Immature natural killer cell (primary cell): ENCODE measurements at places on chromosomes 6 and 20.
A peak's percentile ranks its signal among the peaks of the same experiment; 100 is the strongest.

DNA sequence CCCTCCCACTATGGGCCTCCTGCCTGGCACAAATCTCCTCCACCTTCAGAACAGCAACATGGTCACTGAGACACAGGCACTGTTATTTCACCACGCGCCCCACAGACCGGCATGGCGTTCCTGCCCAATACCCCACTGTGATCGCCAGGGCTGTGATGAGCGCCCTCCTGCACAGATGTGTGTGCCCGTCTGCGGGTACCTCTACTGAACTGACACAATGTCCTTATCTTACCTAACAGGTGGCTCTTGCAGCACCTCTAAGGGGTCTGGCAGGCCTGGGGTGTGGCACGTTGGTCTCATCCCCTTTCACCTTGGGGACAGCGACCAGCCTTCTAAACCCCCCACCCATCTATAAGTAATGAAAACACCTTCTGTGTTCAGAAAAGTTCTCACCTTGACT lies 64.2 kb downstream of the STAU1 start:
- H3K4me3 ChIP-seq: no peak overlapping the region
- no peak for DNase-seq

DNA sequence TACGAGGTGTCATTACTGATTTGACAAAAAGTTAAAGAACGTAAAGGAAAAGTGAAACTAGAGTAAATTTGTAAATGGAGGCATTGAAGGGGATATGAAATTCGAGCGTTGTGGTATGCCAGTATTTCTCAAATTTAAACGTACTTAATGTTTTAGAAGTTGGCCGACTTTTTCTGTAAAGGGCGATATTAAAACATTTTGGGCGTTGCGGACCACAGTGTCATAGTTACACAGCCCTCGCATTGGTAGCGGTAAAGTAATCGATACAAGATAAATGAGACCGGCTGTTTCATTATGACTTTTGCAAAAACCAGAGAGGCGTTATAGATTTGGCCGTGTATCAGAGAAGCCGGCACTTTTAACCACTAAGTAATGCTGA lies 39.6 kb downstream of the OR2B2 start:
- no peaks in the 10 kb centered on the region for H3K36me3 ChIP-seq
- peaks cover 53% of the 10 kb centered on the region for H3K4me1 ChIP-seq
- H3K4me3 ChIP-seq: peak overlapping the region; percentile 94
- peaks cover 27% of the 10 kb centered on the region for H3K27me3 ChIP-seq

- no peaks in the 10 kb centered on the region for H3K36me3 ChIP-seq
- H3K27ac ChIP-seq: peak overlapping the region; percentile 45
These were observed 88.0 kb downstream of the PRND start for GRCh38 chr20:4809707-4810106.

DNA sequence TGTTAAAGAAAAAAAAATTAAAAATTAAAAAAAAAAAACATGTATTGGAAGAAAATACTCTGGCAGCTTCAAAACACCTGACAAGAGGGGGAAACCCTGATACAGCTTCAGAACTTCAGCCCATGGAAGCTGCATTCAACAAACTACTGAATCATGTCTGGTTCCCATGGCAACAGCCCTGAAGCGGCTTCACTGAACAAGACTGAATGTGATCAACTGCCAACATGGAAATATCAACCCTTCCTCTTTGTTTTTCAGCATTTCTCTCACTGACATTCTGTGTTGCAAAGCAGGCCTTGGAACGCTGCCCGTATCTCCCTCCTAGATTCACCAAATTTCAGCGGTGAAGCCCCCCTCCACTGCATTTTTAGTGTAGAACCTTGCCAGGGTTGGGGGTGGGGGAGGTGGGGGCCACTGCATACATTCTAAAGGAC lies 91.3 kb upstream of the SHLD1 start:
- H3K4me1 ChIP-seq: no peaks in the 10 kb centered on the region
- H3K27ac ChIP-seq: no peak overlapping the region
- DNase-seq: no peak
- H3K36me3 ChIP-seq: no peaks in the 10 kb centered on the region
- no peaks in the 10 kb centered on the region for H3K27me3 ChIP-seq

DNA sequence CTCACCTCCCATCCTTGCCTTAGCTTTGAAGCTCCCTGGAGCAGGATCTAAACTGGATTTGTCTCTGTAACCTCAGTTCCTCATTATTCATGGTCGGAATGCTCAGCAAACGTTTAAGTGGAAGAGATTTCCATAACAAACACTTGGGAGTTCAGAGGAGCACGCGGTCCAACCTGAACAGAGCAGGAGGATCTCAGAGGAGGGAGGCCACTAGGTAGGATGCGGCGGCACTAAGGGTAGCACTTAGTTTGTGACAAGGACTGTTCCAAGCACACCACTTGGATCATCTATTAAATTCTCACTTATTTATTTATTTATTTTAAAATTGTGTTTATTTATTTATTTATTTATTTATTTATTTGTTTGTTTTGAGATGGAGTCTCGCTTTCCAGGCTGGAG lies 13.3 kb upstream of the CCN5 start:
- H3K27me3 ChIP-seq: peaks cover 4% of the 10 kb centered on the region
- H3K4me3 ChIP-seq: no peak overlapping the region
- H3K4me1 ChIP-seq: no peaks in the 10 kb centered on the region

- H3K36me3 ChIP-seq: no peaks in the 10 kb centered on the region
- no peak overlapping the region for H3K27ac ChIP-seq
- H3K4me1 ChIP-seq: no peaks in the 10 kb centered on the region
- no peaks in the 10 kb centered on the region for H3K27me3 ChIP-seq
- no peak for DNase-seq
These were observed 24.2 kb downstream of the MYBL2 start for GRCh38 chr20:43690943-43691598.

DNA sequence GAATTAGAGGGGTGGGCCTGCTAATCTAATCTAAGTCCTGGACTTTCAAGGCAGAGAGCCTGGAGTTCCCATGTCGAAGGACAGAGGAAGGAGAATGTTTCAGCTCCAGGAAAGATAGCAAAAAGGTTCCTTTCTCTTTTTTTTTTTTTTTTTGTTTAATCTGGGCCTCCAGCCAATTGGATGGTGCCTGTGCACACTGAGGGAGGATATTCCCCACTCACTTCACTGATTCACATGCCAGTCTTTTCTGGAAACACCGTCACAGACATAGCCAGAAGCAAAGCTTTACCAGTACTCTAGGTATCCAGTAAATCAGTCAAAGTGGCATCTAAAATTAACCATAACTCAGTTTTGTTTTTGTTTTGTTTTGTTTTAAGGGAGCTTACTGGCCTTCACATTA lies 721.1 kb downstream of the TENT5A start:
- no peak overlapping the region for H3K4me3 ChIP-seq
- no peak for DNase-seq
- no peaks in the 10 kb centered on the region for H3K36me3 ChIP-seq
- no peak overlapping the region for H3K27ac ChIP-seq
- H3K27me3 ChIP-seq: peaks cover 2% of the 10 kb centered on the region

- no peak overlapping the region for H3K27ac ChIP-seq
- H3K4me3 ChIP-seq: no peak overlapping the region
- no peaks in the 10 kb centered on the region for H3K36me3 ChIP-seq
- no peak for DNase-seq
- H3K27me3 ChIP-seq: peaks cover 11% of the 10 kb centered on the region
- peaks cover 30% of the 10 kb centered on the region for H3K4me1 ChIP-seq
These were observed 56.1 kb downstream of the ADAT2 start for GRCh38 chr6:143394389-143394788.

- no peak overlapping the region for H3K4me3 ChIP-seq
- H3K27me3 ChIP-seq: peaks cover 2% of the 10 kb centered on the region
- no peaks in the 10 kb centered on the region for H3K36me3 ChIP-seq
- peak overlapping the region; percentile 74 for H3K27ac ChIP-seq
These were observed 65.5 kb upstream of the TNFAIP3 start for GRCh38 chr6:137801352-137802114.

DNA sequence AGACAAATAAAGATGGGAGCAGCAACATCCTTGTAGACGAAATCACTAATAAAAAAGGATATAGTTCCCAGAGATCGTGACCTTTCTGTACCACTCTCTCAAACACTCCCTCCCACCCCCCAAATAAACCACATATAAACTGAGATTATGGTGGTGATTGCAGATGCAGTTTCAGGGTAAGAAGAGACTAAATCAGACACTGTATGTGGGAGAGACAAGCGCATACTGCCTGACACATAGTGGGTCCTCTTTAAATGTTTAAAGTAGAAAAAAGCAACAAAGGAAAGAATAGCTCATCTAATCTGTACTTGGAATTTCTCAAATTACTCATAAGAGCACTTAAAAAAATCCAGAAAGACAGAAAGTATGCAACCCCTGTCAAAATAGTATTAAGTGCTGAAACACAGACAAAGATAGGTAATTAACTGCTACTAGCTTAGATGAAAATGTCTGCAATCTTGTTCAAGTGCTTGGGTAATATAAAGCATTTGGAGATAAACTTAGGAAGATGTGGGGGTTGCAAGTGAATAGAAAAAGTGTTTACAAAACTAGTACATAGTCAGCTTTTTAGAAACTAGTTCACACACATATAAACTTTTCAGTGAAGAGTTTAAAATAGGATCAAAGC lies 151.6 kb downstream of the BACH2 start:
- H3K36me3 ChIP-seq: no peaks in the 10 kb centered on the region
- H3K4me1 ChIP-seq: peaks cover 2% of the 10 kb centered on the region
- peaks cover 5% of the 10 kb centered on the region for H3K27me3 ChIP-seq
- H3K4me3 ChIP-seq: no peak overlapping the region
- no peak overlapping the region for H3K27ac ChIP-seq
- DNase-seq: no peak

DNA sequence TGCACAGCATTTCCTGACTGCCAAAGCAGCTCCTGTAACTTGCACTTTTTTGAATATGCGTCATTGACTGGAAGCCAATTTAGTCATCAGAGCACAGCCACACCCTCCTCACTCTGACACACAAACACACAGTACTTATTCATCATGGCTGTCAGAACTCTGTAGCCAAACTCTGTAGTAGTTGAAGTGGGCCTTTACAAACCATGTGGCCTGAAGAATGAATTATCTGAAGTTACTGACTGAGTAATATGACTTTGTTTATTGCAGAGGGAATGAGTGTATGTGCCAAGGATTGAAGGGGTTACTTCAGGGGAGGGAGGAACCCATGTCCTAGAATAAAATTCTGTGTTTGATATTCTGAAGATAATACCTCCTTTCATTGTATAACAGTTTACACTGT lies 102.7 kb downstream of the FIG4 start:
- no peak for DNase-seq
- no peaks in the 10 kb centered on the region for H3K4me1 ChIP-seq
- peaks cover 58% of the 10 kb centered on the region for H3K36me3 ChIP-seq

- DNase-seq: no peak
- peak overlapping the region; percentile 70 for H3K27ac ChIP-seq
- peaks cover 61% of the 10 kb centered on the region for H3K4me1 ChIP-seq
- H3K27me3 ChIP-seq: no peaks in the 10 kb centered on the region
- H3K36me3 ChIP-seq: no peaks in the 10 kb centered on the region
These were observed 7.9 kb downstream of the EXOC2 start for GRCh38 chr6:684831-685636.
